ENCODE measurements at places on chromosomes 13 and 19.

DNA sequence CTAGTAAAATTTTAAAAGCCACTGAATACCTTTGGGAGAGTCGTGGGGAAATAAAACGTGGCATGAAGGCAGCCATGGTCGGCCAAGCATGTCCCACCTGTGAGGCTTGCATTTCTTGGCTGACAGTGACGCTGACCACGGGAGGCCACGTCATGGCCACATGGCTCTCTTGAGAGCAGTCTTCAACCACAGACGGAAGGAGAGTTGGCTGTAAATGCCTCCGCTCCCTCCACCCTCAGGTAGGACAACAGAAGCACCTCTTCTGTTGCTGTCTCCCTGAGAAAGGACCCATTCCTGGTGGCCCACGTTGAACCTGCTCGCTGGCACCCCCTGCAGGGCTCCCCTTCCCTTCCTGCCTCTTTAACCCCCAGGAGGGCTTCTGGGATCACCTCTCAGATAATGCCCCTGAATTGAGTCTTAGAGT, 10.6 kb upstream of the LRRC25 start:
- DNase-seq: no peak

DNA sequence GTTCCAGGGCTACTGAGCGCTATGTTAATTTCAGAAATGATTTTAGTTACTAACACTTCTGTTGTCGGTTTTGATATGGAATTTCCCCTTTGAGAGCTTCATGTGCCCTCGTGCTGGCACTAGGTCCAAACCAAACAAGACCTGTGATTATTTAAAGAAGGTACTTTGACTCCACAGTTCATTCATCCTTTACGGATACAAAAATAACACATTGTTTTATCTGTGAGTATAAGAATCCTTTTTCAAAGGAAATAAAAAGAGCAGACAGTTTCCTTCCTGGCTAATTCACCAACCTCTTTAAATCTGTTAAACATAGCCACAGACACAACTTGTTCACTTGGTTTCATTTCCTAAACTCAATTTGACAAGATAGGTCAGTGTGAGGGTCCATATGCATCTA, 141.2 kb downstream of the FLT1 start:
- DNase-seq: no peak

DNA sequence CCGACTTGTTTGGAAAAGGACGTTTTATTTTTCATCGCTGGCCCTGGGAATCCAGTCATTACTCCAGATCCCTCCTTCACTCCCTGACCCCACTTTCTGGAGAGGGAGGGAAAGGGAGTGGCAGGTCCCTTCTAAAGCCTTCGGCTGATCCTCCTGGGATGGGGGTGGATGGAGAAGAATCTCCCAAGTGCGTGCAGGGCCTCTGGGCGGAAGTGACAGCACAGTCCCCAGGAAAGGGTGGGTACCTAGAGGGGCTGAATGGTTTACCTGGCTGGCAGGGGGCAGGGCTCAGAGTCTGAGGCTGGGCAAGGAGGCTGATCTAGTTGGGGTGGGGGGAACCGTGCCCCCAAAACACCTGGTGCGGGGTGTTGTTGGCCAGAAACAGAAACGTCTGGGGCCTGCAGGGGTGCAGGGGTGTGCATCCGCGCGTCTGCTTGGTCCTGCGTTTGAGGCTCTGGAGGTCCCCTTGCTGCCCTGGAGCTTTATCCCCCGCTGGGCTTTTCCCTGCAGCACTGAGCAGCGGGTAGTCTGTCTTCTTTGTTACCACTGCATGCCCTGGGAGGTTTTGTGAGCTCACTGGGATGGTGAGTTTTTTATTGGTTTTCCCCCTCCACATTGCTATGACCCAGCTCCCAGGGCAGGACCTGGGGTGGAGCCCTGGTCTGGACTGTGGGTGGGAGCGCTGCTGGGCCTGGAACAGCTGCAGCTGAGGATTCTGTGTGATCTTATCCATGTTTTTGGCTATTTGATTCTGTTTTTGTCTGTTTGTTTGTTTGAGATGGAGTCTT, 3.0 kb upstream of the ZNF628 start:
- no peak for DNase-seq

DNA sequence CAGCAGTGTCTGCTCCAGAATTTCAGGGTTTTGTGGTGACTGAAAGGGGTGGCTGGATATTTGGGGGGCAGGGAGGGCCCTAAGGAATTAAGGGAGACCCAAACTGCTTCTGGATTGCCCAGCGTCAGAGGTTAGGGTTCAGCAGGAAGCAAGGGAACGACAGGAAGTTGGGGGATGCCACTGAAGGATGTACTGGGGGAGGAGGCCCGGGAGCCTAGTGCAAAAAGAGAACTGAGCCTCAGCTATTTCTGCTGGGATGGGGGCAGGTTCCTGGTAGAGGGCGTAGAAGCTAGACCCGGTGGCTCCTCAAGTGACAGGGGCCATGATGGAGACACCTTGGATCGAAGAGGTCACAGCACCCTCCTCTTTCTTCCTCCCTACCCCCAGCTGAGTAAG, 1.1 kb downstream of the CYP2S1 start:
- DNase-seq: no peak

GRCh38 chr13:48043789-48044503, 6.4 kb downstream of the NUDT15 start:
- DNase-seq: no peak

- DNase-seq: no peak
These were observed 6.5 kb downstream of the SIGLEC7 start for GRCh38 chr19:51148580-51148979.

DNA sequence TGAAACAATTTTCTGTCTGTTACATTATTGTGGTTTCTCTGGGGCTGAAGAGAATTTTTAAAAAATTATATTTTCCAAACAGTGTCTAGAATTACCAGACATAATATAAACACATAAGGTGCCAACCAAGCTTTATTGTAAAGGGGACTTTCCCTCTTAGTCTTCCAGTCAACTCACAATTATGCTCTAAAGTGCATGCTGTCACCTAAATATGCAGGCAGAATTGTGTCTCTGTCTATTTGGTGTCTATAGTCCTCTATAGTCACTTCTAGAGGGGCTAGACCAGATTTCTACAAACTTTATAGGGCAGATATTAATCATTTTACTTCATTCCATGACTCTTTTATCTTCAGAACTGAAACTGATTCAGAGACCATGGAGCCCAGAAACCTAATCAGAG, 12.8 kb downstream of the ZNF254 start:
- no peak for DNase-seq

- no peak for DNase-seq
These were observed 26.0 kb downstream of the OBI1 start for GRCh38 chr13:78632996-78633395.

GRCh38 chr19:20367811-20368294, 197.7 kb downstream of the ZNF737 start:
- DNase-seq: no peak

GRCh38 chr19:5094768-5095567, 126.1 kb downstream of the KDM4B start:
- no peak for DNase-seq

DNA sequence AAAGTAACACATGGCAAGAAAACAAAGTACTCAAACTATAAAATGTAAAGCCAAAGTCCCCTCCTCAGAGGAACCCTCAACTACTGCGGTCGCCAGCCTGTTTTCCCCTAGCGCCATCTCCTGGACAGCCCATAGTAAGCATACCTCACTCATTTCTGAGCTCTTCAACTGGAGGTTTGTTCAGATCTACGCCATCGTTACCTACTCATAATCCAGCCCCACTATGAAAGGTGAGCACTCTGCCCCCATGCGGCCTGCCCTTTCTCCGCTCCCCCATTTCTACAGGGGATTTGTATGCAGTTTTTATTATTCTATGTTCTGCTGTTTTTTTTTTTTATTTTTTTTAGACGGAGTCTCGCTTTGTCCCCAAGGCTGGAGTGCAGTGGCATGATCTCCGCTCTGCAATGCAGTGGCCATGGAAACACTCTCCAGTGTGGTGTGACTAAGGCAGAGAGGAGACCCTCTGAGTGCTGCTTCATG, 26.2 kb downstream of the OPA3 start:
- DNase-seq: peak; percentile 47

DNA sequence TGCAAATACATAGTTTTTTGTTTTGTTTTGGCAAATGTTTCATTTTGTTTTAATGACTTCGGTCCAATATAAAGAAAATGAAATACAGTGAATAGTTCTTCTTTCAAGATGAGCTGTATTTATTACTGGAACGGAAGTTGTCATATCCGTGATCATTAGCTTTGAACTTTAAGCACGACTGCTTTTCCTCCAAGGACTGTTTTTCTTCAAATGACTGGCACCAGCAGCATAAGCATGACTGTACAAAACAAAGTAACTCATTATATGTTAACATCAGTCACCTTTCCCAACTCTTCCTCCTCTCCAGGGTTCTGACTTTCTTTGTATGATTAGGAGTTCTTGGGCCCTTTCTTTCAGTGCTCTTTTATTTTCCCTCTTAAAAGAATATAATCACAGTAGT, 20.5 kb downstream of the EDNRB start:
- DNase-seq: no peak
